ENCODE measurements at places on chromosomes 3 and 15.

- DNase-seq: no peak
These were observed 242.4 kb downstream of the CD47 start for GRCh38 chr3:107848351-107848915.

- no peak for DNase-seq
These were observed 39.2 kb downstream of the HMCES start for GRCh38 chr3:129317848-129318247.

- DNase-seq: no peak
These were observed 46.2 kb downstream of the SHQ1 start for GRCh38 chr3:72802001-72802400.

DNA sequence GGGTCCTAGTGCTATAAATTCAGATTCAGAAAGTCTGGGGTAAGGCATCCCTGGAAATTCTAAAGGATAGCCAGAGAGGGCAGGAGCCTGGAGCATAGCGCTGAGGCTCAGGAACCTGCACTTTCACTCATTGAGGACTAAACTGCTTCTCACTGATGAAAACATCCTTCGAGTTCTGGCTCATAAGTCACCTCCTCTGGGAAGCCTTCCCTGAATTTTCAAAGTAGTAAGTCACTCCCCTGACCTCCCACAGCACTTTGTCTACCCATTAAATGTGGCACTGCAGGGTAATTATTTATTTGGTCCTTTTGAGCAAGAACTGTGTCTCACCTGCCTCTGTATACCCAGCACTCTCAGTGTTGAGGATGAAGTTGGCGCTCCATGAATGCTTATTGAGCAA is 30.9 kb downstream of the HRH1 start:
- DNase-seq: no peak

DNA sequence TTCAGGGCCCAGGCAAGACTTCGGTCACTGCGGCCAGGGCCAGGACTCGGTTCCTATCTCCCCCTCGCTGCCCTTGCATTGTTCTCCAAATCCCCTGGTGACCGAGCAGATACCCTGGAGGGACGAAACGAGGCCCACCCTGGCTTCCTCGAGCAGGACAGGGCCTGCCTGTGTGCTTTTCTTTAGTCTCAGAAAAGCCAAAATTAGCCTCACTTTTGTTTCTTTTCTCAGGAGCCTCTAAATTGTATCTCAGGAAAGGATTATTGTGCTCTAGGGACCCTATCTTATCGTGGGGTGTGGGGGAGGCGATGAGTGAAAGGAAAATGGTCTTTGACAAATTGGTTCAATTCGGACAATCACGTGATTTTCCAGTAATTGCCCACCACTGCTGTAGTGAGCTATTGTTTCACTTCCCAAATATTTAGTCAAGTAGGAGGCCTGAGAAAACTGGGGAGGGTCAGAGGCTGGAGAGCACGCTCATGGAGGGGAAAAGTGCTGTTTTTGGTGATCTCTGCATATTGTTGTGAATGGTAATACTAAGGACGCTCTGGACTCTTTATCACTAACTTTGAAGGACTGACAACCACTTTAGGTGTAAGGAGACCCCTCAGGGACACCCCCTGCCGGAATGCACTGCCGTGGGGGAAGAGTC is 61.6 kb downstream of the TMEM44 start:
- no peak for DNase-seq

GRCh38 chr15:89198934-89199333 is 22.4 kb downstream of the RLBP1 start:
- DNase-seq: no peak

DNA sequence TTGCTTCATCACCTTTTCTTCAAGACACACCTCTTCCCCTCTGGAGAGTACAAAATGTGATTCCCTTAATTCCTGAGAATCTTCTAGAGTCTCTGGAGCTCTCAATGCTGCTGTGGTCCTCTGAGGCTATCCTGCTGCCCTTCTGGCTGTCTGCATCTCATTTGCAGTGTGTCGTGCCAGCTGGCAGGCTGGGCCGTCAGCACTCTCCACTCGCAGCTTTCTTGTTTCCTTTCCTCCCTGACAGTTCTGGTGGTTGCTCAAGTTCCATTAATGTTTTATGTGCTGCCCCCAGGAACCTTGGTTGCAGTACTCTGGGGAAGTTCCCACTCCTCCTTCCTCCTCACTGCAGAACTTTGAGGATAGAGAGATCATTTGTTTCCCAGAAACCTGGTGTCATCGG is 210.8 kb upstream of the ROPN1 start:
- no peak for DNase-seq

DNA sequence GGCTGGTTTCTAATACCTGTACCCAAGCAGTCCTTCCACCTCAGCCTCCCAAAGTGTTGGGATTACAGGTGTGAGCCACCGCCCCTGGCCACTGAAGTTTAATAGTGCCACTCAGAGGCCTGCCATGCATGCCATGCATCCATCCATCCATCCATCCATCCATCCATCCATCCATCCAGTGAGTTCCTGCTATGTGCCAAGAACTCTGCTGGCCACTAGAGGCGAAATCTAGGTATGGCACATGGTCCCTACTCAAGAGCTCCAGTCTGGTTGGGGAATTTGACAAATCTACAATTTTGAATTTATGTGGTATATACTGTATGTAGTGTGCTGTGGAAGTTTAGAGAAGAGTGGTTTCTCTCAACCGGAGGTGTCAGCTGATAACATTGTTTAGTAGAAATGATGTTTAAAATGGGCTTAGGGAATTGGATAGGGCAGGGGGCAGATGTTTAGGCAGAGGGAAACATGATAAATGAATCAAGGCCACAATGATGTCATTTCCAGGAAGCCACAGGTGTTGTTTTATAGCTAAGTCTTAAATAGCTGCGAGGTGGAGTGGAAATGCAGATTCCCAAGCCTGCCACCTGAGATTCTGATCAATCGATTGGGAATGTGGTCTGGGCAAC is 384.4 kb upstream of the C2CD4B start:
- no peak for DNase-seq

GRCh38 chr3:138912237-138912636 is 34.7 kb downstream of the FOXL2 start:
- no peak for DNase-seq

GRCh38 chr3:128763967-128764366 is 38.0 kb downstream of the RAB7A start:
- DNase-seq: peak; percentile 67

GRCh38 chr3:160747422-160747821 is 8.6 kb upstream of the PPM1L start:
- no peak for DNase-seq

GRCh38 chr3:112253301-112253971 is 40.6 kb downstream of the SLC9C1 start:
- DNase-seq: peak; percentile 1

DNA sequence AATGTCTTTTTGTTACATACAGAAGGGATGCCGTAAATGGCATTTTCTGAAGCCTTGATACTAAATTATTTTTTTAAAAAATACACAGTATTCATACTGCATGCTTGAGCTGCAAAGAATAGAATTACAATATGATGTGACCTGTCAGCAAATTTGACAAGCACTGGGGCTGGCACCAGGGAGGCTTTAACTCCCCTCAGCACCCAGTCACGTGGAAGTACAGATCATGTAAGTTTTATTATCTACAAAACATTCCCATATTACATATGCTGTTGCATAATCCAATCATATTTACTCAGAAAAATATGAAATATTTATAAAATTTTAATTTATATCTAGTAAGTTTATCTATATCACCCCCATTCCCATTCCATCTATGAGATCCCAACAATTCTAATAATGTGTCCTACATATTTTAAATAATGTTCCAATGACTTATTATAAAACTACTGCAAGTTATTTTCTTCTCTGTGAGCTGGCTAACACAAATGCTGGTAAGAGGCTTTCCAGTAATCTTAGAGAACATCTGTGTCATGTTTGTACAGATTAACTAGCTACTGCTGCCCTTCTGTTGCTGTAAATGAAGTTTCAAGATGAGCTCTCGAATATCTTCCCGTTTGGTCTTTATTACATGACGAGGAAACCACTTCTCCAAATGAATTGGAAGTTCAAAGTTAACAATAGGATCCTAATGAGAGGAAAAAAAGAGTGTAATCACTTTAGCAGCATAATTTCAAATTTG is 5.2 kb upstream of the IMPG2 start:
- no peak for DNase-seq

- no peak for DNase-seq
These were observed 34.8 kb downstream of the LRRFIP2 start for GRCh38 chr3:37139567-37140052.

- DNase-seq: no peak
These were observed 130.5 kb upstream of the NR2E3 start for GRCh38 chr15:71679793-71680353.

GRCh38 chr3:72523429-72524151 is 324.7 kb downstream of the SHQ1 start:
- DNase-seq: no peak

DNA sequence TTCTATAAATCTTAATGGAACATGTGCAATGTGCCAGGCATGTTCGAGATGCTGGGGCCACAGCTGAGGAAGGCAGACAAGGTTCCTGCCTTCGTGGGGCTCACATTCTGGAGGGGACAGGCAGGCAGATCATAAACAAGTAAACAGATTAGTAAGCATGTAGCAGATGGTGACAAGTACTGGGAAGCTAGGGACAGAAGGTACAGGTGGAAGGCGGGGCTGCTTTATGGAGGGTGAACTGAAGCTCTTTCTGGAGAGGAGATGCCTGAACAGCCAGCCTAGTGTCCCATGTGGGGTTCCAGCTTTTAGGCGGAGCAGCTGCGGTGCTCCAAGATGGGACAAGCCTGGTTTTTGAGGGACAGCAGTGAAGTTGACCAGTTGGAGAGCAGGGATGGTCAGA is 74.7 kb upstream of the SNRK start:
- DNase-seq: no peak

DNA sequence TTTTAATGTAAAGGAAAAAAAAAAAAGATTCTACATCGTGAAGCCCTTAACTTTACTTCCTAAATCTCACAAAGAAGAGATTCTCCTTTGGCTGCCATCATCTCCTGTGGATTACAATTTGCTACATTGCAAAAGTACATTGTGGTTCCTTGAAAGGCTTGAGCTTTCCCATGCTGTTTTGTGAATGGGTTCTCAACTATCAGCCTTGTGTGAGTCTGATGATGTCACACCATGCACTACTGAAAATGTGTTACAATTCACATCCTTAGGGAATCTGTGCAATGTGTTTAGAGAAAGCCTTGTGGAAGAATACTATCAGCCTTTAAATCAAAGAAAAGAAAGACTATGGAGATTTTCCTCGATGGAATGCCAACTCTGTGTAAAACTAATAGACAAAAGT is 510.0 kb upstream of the ALCAM start:
- DNase-seq: no peak

- DNase-seq: no peak
These were observed 2.7 kb downstream of the PPP1R14D start for GRCh38 chr15:40825661-40826422.

DNA sequence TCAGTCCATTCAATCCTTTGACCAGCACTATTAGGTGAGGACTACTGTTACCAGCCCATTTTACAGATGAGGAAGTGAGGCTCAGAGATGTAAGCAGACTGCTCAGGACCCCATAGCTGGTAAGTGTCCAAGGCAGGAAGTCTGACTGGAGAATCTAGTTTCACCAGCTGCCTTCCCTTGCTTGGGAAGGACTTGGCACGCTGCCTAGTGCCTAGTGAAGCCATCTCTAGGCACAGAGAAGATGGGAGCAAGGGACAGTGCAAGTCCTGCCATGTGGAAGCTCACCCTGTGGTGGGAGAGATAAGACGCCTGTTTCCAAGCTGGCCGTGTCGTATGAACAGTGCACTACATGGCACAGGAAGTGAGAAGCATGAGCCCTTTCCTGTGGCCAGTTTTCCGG is 111.8 kb upstream of the TMC3 start:
- no peak for DNase-seq

DNA sequence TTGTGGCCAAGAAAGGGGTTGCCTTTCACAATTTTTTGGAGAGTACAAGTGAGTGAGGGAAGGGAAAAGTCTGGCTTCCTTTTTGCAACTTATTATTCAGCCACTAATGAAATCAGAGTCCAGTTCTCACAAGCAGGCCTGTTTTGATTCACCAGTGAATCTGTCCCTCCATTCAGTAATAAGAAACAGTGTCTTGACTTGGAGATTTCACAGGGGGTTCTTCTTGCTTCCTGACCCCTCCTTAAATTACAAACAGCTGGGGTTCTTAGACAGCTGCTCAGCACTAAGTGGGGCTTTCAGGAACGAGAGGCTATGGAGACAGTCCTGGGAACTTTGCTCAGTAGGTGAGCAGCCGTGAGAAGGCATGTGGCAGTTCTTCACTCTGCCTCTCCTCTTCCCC is 24.5 kb downstream of the SEMA3G start:
- no peak for DNase-seq

- no peak for DNase-seq
These were observed 5.2 kb downstream of the SST start for GRCh38 chr3:187665010-187665409.

DNA sequence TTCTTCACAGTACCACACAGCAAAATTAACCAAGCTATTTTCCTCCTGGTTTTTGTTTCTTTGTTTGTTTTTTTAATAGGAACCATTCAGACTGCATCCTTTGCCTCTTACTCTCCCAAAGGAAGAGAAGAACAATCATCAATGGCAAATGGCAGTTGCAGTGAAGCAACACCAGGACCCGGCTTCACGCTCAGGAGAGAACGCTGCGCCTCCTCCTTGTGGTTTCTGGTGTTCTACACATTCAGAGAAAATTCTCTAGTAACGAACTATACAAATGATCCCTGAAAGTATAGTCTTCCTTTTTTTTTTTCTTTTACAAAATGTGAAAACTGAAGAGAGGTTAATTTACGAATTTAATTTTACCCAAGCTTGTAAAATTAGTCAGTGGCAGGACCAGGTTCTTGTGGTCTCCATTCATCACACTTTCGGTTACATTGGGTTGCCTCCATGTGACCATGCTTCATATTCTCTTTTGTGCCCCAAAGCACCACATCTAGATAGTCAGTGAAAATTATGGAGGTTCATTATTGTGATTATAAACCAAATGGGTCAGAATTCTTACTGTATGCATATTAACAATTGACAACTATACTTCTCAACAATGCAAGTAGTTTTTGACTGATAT is 10.6 kb upstream of the MINDY2 start:
- no peak for DNase-seq

- DNase-seq: no peak
These were observed 304.1 kb downstream of the MCTP2 start for GRCh38 chr15:94535298-94536048.

DNA sequence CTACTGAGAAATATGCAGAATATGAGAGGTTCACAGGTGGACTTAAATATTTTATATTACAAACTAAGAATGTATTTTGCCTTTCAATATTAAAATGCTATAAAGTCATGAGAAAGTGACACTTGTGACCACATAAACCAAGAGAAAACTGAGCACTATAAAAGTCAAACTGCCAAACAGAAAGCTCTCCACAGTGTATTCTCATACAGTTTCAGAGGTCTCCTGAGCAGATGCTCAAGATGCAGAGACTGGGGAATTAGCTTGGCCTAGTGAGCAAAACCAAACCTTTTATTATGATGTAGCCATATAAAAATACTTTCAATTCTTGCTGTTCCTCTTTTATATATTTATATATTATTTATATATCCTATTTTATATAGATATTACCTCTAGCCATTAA is 227.8 kb downstream of the TBC1D5 start:
- DNase-seq: peak; percentile 23

DNA sequence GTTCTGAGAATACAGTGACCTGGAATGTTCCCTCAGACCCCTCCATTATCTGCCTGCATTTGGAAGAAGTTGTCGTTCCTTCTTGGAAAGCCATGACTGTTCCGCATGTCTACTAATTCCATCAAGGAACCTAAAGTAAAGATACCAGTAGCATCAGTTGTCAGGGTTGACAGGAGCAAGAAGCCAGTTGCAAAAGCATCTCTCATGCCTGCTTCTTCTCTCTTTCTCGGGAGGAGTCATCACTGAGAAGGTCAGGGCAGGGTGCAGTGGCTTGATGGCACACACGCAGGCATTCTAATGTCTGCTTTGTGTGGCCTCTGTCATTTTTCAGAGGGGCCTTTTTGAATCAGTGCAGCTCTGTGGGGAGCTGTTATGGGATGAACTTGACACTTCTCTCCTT is 276.6 kb upstream of the TPM1 start:
- DNase-seq: no peak

Measured in immature natural killer cell (primary cell).